ENCODE measurements at places on chromosomes 1 and 21.

DNA sequence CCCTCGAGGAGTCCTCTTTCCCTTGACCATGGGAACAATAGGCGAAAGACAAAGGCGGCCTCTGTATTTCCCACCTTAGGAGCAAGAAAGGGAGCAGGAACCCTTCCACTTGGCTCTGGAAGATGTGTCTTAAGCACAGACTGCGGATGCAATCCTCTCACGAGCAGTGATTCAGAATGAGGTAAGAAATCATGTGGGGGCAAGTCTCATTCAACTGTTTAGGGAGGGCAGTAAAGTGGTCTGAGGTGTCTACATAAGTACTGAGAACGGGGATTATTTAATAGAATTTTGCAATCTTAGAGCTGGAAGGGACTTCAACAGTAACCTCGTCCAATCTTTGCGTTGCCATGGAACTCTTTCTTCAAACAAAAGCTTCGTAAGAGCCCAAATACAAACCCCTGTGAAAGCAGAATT lies 1.6 kb upstream of the DYRK3 start:
- no peak for DNase-seq

GRCh38 chr1:181151378-181152326 lies 63.2 kb downstream of the IER5 start:
- DNase-seq = no peak

DNA sequence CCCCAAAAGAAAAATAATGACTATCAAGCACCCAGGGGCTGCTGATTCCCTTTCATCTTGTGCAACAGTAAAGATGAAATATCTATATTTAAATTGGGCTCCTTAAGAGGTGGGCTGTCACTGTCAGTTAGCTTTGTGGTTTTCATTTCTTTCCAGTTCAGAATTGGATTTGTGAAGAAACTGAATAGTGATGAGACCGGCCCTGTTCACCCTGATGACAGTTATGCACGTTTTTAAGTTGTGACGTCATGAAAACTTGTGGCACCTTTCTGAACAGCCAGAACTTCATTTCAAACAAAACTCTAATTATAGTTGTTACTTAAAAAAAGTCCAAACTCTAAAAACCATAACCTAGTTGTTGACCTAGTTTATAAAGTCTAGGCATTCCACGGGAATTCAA lies 125.9 kb downstream of the RUNX1 start:
- no peak for DNase-seq

- DNase-seq = no peak
These were observed 3.8 kb upstream of the HES3 start for GRCh38 chr1:6239950-6240768.

- DNase-seq = peak; percentile 36
These were observed 40.1 kb upstream of the PLEKHO1 start for GRCh38 chr1:150109586-150109985.

DNA sequence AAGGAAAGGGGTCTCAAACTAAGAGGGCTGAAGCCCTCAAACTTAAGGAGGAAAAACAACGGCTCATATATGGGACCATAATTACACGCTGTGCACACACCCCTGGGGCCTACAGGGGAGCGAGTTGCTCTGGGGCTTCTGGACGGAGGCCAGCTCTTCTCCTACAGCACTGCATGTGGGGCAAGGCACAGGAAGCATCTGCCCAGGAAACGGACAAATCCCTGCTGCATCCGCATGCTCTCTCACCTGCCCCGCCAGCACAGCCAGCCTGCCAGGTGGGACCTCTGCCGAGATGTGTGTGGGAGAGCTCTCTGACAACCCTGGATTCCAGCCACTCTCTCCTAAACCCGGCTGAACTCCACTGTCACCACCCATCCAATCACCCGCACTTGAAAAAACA lies 54.1 kb downstream of the MRPL37 start:
- DNase-seq = no peak

GRCh38 chr1:8427493-8427892 lies 109.6 kb downstream of the SLC45A1 start:
- peak; percentile 31 for DNase-seq

DNA sequence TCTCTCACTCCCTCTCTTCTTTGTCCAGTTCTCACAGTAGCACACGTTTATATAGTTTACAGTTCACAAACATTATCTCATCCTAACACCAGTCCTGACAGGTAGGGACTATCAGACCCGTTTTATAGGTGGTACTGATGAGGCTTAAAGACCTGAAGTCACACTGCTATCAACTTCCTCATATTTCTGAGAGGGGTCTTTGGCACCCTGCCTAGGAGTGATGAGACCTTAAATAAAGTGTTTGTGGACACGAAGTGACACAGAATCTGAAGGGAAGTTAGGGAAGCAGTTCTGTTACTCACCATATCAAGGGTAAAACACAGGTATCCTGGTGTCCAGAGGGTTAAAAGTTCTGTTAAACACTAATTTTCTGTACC lies 590 bp upstream of the TACSTD2 start:
- no peak for DNase-seq

DNA sequence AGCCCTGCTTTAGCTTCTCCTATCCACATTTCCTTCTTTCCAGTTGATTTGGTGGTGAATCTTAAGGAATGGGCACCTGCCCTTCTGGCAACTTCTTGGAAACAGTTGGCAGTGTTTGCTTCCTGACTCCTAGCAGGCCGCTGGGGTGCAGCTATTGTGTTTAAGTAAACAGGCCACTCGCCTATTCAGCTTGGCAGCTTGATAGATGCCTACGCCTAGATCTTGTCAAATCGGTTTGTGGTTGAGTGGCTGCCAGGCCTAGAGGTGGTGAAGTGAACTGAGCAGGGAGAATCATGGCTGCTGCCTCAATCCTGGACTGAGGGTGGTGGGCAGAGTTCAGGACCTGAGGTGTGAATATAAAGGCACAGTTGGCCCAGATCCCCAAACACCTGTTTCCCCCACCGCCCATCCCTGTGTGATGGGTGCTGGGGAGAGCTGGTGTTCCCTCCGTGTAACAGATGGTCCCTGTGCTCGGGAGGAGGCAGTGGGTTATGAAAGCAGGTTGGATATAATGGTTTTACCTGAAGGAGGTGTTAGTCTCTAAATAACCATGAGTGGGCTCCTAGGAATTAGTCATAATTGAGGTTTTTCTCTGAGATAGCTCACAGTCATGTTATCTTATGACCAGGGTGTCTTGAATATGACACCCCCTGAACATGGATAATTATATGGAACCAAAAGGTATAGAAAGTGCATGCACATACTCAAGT lies 940 bp upstream of the PLA2G2C start:
- no peak for DNase-seq

DNA sequence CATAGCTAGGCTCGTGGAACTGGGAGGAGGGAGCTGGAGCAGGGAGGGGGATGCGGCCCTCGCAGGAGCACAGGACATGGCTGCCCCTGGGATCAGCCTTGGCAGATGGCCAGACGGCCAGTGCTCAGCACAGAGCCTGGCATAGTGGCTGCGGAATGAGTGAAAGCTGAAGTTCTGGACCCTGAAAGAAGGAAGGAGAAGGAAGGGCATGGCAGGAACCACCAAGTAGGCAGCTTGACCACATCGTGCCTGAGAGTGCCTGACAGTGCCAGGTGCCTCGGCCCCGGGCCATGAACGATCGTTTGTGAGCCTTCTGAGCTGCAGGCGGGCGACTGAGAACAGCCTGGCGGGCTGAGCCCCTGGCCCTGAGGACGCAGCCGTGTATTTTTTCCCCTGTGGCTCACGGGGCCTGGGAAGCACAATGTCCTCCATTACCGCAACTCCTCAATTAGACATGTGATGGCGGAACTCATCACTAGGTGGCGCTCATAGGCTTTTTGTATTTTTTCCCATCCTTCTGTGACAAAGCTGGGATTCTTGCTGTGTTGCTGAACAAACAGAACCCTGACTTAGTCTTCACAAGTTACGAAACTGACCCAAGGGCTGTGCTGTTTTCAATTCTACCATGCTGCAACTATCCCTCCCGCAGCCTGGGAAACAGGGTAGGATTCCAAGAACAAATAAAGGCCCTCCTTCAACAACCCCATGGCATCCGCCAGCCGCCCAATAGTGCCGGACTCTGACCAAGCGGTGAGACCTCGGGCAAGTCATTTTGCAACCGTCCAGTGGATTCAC lies 29.9 kb upstream of the TMEM61 start:
- DNase-seq = peak; percentile 27

DNA sequence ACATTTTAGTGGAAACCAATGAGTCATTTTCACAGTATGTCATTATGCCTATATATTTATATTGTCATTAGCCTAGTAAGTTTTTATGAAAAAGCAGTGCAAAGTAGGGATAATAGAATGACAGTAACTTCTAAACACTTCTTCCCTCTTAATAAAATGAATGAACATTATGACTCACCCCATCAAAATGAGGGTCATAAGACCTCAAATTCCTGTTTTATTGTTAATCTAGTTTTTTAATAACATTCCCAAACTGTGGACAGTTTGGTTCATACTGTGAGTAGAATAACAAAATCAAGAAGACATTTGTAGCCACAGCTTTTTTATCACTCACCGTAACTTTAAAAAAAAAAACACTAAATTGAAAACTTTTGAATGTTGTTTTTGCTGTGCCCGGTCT lies 160.5 kb downstream of the LRRC40 start:
- DNase-seq = no peak

DNA sequence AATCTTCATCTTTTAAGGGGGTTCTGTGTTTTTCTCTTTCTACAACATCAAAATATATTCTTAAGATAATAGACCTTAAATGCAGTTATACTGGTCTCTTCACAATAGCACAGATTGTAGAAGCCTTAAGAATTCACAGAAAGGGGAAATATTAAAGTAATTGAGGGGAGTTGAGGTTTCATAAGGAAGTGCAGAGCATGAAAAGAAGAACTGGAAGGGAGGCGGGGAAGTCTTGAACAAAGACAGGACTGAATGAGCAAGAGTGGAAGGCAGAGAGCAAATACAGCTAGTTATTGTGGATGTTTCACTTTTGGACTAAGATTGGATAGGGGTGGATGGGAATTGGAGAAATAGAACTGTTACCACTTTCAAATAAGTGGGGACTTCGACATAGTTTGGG lies 67.7 kb downstream of the PTGER3 start:
- no peak for DNase-seq

DNA sequence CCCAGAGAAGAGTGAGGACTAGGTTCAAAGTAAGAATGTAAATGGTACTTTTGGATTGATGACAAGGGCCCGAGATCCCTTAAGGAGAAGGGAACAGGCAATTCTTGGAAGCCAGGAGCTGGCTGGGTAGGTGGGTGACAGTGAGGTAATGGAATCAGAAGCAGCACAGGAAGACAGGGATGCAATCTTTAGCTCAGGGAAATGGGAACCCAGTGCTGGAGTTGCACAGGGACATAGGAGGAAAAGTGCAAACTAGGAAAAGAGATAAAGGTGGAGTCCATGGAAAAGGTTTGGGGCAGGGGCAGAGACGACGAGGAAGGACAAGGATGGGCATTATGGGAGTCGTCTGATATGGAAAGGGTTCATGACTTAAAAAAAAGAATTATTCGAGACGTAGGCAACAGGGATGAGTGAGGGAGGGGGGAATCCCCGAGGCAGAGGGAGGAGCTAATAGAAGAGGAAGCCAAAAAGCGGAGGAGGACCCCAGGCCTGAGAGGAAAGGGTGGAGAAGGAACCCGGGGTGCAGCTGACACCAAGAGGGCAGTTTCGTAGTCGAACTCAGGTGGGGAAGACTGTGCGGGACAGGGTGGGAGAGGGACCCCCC lies 495 bp downstream of the PI4KB start:
- DNase-seq = no peak

GRCh38 chr21:37921091-37921490 lies 4.8 kb upstream of the KCNJ6 start:
- DNase-seq = no peak

- no peak for DNase-seq
These were observed 472.1 kb downstream of the PTPRU start for GRCh38 chr1:29708381-29708780.

DNA sequence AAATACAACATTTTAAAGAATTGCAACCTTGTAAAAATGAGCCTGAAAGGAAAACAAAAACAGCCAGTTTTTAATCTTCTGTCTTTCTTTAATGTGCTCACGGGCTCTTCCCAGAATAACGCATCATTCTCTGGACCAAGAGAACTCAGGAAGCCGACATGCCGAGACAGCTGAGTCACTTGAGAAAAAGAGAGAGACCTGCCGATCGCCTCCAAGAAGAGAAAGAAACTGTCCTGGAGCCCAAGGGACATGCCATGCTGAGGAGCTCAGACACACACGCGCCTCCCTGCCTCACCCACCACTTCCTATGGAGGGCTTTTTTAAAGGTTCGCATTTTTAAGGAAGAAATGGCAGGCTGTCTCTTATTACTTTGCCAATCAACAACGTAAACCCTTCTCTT lies 176.4 kb downstream of the ZNF281 start:
- DNase-seq = no peak

DNA sequence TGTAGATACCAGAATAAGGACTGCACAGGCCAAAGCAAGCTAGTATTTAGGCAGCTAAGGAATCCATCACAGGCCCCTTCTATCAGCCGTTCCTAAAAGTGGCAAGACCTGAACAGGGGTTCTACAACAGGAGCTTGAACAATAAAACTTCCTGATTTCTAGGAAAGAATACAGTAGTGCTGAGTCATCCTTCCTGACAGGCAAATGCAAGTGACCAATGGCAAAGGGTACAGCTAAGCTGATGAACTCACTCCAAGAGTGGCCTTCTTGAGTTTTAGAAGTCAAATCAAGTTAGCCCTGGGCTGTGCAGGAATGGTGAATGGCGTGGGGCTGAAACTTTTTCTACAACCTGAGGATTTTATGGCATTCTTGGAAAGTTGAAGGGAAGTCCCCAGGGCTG lies 112.9 kb downstream of the GREM2 start:
- no peak for DNase-seq

DNA sequence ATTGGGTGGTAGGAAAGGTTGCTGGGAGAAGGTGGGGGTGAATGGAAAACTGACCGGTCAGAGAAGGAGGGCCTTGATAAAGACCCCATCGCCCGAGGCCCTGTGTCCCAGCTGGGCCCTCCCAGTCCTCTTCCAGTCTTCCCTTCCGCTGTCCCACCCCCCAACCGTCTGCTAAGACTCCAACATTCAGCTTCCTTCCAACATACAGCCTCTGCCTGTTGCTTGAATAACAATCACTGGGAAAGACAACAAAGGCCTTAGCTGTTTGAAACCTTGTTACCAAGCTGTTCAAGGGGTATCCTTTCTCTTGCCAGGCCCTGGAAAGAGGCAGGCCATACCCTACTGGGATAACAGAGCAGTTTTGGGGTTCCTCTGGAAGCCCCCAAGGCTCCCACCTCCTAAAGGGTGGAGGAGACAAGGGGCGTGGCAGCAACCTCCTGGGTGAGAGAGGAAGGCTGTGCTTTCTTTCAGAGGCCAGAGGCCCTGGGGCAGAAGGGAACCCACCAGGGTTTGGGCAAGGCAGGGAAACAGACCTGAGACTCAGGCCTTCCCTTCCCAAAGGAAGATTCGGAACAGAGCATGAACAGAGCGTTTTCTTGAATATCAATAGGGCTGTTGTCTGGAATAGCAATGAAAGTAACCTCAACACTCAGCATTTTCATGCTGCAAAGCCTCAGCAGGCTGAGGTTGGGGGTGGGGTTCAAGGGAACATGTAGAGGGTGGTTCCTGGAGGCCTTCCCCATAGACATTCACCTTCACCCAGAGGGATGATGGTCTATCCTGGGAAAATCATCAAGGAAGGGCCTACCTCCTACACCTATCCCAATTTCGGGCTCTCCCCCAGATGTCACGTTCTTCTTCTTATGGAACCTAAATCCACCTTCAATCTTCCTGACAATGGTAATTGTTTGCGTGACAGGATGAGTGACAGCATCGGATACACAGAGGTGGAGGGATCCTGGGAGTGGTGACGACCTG lies 4.1 kb downstream of the ETNK2 start:
- DNase-seq = no peak

GRCh38 chr1:29391362-29391880 lies 155.1 kb downstream of the PTPRU start:
- DNase-seq = no peak

Measured in naive thymus-derived CD4-positive, alpha-beta T cell (primary cell).